ENCODE measurements at places on chromosomes 13 and 19.
A peak's percentile ranks its signal among the peaks of the same experiment; 100 is the strongest.

- DNase-seq, result peak; percentile 100
These were observed at the start of gene PPP6R1 for GRCh38 chr19:55258828-55259539. Gene PPP6R1 (minus strand): TSS chr19:55259017. CDS start chr19:55247103, 11,914 bp downstream.

DNA sequence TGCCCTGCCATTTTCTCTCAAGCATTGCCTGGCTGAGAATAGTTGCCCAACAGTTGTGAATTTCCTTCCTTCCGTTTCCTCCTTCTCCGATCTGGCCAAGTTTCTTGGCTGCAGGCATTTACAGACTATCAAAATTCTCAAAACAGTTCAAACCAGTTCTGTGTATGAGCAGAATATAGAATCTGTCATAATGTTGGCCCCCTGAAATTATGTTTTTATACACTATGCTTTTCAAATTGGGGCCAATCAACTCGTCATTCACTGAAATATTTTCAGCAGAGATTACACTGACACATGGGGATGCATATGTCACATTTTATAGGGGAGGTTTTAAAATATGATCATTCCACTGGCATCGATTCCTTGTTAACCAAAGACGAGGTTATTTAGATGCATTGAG is 284.2 kb upstream of the TMTC4 start:
- no peak for DNase-seq

DNA sequence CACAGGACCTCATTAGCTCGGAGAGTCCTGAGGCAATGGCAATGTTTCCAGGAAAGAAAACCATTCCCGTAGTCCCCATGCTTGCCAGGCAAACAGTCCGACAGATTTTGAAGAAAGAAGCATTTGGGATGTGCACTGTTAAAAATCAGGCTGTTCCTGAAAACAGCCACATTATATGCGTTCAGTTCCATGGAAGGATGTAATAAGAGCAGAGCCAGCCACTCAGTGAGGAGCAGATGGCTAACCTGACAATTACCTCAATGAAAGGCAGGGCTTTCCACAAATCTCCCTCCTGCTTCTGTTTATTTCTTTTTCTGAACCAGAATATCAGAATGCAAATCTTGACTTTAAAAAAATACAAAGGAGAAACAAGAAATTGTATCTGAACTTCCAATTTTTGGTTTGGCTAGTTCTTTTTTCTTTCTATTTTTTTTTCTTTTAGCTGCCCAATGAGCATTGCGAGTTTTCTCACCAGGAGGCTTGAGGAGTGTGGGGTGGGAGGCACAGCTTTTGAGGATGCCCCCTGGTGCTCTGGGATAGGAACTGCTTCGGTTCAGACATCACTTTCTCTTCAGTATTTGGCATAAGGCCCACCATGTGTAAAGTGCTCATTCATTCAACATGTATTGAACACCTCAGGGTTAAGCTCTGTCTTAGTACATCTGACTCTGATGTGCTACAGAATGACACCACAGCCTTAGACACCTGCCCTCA is 124.2 kb downstream of the TBC1D4 start:
- peak; percentile 61 for DNase-seq

- no peak for DNase-seq
These were observed 1.8 kb downstream of the CFD start for GRCh38 chr19:861141-861755.

All from NCI-H526 (cell line).